CD4-positive, alpha-beta T cell (primary cell): ENCODE measurements at places on chromosomes 4 and X.

GRCh38 chrX:153884590-153884989 is 1.4 kb downstream of the L1CAM start:
- DNase-seq, result no peak

GRCh38 chrX:119756926-119757635 is 1.3 kb upstream of the SOWAHD start:
- DNase-seq, result peak; percentile 28

DNA sequence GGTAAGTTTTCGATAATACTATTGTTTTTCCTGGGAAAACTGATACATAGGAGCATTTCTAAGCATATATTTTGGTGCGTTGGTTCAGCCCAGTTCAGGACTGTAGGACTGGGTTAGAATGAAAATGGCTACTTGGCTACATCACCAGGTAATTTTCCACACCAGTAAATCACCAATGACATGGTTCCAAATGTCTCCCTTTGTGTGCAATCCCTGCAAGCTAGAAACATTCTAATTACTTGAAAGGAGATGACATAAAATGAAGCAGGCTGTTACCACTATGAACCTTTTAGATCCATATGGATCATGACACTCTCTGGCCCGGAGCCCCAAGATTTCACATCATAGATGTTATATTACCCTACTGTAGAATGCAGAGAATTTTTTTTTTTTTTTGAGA is 577.4 kb upstream of the FTHL17 start:
- no peak for DNase-seq

DNA sequence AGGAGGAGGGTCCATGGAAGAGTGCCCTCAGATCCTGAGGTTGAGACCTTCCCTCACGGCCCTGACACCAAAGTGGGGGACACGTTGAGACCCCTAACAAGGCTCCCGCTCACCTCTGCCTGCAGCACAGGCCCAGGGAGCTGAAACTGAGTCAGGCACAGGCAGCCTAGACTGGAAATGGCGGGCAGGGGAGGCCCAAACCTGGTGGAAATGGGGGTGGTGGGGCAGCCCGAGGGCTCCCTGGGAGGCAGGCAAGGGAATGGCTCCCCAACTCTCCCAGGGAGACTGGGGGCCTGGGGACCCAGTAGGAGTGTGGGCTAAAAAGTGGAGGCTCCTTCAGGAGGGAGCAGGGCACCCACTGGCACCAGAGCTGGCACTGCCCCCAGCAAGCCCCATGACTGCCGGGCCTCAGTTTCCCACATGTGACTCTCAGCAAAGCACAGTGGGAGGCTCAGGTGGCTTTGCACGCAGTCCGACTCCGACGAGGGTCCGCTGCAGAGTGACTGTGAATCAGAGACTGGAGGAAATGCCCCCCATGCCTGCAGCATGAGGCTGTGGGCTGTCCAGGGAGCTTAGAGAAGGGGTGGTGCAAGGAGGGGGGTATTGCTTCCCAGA is 5.9 kb downstream of the NKX1-1 start:
- no peak for DNase-seq

- no peak for DNase-seq
Observed at GRCh38 chr4:27490766-27491165, 630.1 kb downstream of the STIM2 start.

GRCh38 chrX:39431893-39432292 is 630.6 kb downstream of the MID1IP1 start:
- DNase-seq, result no peak

DNA sequence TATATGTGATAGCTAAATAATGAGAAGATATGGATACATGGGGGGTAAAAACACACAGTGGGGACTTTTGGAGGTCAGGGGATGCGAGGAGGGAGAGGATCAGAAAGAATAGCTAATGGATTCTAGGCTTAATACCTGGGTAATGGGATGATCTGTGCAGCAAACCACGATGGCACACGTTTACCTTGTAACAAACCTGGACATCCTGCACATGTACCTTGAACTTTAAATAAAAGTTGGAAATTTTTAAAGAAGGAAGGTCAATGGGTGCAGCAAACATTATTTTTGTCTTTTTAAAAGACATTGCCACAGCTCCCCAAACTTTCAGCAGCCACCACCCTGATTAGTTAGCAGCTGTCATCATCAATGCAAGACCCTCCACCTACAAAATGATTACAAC is 29.7 kb upstream of the UGT2B15 start:
- DNase-seq, result no peak

GRCh38 chrX:4240541-4241194 is 527.2 kb upstream of the PRKX start:
- DNase-seq, result no peak

- DNase-seq, result no peak
Observed at GRCh38 chr4:40132816-40133215, 64.0 kb upstream of the RHOH start.

DNA sequence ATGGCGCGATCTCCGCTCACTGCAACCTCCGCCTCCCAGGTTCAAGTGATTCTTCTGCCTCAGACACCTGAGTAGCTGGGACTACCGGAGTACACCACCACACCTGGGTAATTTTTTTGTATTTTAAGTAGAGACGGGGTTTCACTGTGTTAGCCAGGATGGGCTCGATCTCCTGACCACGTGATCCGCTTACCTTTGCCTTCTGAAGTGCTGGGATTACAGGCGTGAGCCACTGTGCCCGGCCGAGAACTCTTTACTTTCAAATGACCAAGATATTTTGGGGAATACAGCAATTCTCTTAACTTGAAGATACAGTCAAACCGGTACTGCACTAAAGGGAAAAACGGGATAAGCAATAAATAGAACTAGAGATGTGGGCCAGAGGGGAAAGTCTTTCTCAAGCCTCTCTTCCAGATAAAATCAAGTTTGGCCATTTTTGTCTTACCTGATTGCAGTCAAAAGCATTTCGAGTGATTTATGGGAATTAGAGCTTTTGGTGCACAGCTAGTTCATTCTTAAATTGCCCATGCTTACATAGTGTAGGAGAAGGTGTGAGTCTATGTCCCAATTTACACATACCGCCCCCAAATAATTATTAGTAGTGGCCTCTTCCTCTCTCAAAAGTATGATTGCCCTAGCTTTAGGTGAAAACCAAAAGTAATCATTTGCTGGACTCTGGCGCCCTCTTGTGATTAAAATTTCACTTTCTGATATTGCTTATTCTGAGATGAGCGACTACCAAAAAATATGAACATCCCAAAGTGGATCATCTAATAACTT is 53.2 kb upstream of the ABCG2 start:
- peak; percentile 62 for DNase-seq

- no peak for DNase-seq
Observed at GRCh38 chr4:105991726-105992125, 96.5 kb downstream of the NPNT start.
